Uterus (tissue), 4 donors: ENCODE measurements at places on chromosomes 2 and 18. TPM values are rescaled to one million over a fixed set of nuclear protein-coding genes. Genes with fewer than 3 reads are reported as not detected.

LDLRAD4 gene
- 48.6 TPM for total RNA-seq

HTRA2 gene
- total RNA-seq = 39.4 TPM

REG3A gene
- not detected for total RNA-seq

EIF2AK2 gene
- 13.3 TPM for total RNA-seq

DNAJC5G gene
- total RNA-seq = 3.9 TPM

- H3K4me1 ChIP-seq = no peaks in the 10 kb centered on the region
- no peaks in the 10 kb centered on the region for H3K27me3 ChIP-seq
- H3K36me3 ChIP-seq = no peaks in the 10 kb centered on the region
- no peak overlapping the region for H3K4me3 ChIP-seq
- H3K27ac ChIP-seq = no peak overlapping the region
These were observed 206.1 kb upstream of the GATA6 start for GRCh38 chr18:21963336-21963735.

- H3K27ac ChIP-seq = no peak overlapping the region
- H3K36me3 ChIP-seq = no peaks in the 10 kb centered on the region
These were observed 226.2 kb downstream of the TPGS2 start for GRCh38 chr18:36602620-36603019.

GRCh38 chr18:76354348-76354747 lies 140.7 kb downstream of the ZNF516 start:
- no peaks in the 10 kb centered on the region for H3K36me3 ChIP-seq
- H3K27ac ChIP-seq = peak overlapping the region; percentile 74
- H3K27me3 ChIP-seq = no peaks in the 10 kb centered on the region
- H3K4me1 ChIP-seq = no peaks in the 10 kb centered on the region
- peak; percentile 80 for DNase-seq
